ENCODE measurements at places on chromosomes 5 and 9.

DNA sequence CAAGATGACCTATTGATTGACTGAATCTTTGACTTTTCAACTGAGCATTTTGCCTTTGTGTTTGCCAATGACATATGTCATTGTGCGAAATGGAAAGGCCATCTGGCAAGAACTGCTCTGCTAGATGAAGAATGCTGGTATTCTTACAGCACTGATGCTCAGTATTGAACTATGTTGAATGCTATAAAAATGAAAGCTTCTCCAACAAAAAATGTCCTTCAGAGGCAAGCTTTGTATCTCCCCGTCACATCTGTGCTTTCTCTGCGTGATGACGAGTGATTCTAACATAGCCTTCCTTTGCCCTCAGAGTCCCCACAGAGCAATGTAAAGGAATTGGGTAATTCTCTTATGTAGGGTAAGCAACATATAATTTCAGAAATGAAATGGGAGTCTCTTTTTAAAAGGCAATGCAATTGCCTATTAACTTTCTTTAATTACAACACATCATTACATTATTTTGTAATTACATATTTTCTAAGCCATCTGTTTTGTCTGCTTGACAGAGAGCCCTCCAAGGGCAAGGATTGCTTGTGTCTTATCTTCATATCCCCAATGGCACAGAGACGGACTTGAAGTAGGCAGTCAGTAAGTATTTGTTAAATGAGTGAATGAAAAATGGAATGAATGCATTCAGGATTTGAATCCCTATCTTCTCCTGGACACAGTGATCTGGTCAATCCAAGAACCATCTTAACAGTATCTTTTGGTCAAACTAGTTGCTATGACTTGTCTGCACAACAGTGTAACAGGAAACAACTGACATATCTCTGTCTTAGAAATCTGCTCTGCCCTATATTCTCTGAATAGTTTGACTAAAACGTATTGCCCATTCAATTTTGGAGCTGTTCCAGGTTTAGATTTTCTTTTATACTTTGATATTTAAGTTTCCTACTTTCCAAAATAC lies 46.1 kb downstream of the ENC1 start:
- no peak for DNase-seq

- peak; percentile 1 for DNase-seq
These were observed 89.2 kb upstream of the PRLR start for GRCh38 chr5:35319333-35320002.

GRCh38 chr5:123351240-123351639 lies 72.0 kb downstream of the CEP120 start:
- DNase-seq: no peak

GRCh38 chr9:75359638-75360037 lies 271.3 kb downstream of the OSTF1 start:
- no peak for DNase-seq

GRCh38 chr9:132556714-132557113 lies 25.7 kb upstream of the BARHL1 start:
- no peak for DNase-seq

- DNase-seq: no peak
These were observed 225.3 kb upstream of the CLINT1 start for GRCh38 chr5:158084292-158084691.

DNA sequence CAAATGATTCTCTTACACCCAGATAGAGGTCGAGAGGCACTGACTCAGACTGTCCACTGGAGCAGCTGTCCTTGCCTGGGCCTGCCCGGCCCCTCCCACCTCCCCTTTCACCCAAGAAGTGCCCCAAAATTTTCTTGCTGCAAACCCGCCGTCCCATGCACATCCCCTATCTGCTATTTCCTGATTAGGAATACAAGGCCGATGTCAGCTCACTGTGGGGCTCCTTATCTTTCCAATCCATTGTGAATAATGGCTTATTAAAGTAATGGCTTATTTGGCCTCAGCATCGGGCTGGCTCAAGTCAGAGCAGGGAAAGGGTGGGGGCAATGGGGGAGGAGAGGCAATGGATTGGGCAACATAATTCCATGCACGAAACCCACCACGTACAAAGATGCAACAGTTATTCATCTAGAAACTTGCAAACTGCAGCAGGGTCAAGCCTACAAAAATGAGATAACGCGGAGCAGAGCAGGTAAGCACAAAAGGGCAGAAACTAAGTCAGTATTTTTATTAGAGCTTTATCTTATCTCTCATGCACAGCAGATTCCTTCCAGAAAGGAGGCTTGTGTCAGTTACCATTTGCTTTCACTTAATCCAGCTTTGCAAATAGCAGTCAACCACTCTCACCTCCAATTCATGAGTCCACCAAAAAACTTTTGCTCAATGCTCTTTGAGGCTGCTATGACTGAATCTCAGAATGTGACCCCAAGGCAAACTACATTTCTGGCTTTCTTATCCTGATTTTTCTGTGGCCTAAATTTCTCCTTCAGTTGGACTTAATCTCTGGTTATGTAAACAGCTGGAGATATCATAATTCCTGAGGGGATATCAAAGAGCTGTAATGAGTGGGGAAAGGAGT lies 138.2 kb upstream of the OSMR start:
- DNase-seq: no peak

DNA sequence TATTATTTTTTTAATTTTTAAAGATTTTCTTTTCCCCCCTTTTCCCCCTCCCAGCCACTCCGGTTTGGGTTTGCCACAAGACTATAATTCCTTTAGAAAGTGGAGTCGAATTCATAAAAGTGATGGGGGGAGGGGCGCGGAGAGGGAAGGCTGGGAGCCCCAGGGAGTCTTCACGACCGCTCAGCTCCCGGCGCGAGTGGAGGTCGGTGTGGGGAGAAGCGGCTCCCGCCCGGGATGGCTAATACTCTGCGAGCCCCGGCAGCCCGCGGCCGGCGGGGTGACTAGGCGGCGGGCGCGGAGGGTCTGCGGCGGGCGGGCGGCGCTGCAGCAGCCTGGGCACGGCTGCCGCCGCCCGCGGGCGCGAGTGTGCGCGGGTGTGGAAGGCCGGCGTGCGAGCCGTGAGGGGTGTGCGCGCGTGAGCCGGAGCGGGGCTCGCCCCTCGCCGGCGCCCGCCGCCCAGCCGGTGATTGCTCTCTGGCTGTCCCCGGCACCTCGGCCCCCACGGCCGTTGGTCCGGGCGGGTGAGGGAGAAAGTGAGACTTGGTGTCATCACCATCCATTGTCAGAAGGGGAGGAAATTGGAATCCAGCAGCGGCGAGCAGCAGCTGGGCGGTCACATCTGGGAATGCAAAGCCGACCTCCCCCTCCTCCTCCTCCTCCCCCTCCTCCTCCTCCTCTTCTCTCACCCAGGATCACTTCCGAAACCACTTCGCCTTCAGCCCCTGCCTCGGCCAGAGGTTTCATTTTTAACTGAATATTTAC lies at the start of gene PARP8:
PARP8 (plus strand) TSS at position 377 of the 762 bp plus-strand sequence. CDS start 459 bp downstream, outside the sequence.
- peak; percentile 20 for DNase-seq

GRCh38 chr5:126812199-126812570 lies 35.2 kb downstream of the LMNB1 start:
- no peak for DNase-seq

DNA sequence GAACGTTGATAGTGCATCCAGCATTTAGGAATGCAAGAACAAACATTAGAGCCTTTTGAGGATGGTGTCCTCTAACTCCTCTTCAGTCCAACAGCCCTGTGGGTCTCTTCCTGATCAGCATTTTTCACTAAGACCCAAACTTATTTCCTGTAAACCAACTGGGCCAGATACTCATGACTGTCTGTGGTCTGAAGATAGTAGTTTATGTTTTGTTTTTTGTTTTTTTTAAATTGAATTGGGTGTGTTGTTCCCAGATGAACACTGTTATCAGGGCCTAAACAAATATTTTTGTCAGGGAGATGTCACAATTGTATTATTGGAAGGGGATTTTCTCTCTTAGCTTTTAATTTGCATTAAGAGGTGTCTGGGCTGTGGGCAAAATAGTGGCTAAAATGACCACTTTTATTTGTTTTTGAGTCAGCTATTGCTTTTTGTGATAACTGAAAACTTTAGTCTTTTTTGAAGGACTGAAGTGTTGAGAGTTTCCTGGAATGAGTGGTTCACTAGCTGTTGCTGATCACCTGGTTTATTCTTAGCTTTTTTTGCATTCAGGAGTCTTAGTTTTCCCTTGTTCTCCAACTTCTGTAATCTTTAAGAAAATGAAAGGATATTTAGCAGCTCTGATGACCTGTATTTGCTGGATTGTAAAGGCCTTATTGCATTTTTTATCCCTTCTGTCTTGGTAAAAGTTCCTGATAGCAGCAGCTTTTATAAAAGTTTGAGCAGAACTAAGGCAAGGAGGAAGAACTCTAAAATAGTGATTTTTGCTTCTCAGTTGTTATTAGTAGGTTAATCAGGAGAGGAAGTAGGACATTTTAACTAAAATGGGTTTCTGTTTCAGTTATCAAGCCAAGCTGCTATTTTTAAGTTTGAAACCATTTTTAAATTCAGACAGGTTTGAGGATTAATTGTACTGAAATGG lies 5.5 kb downstream of the MAN2A1 start:
- no peak for DNase-seq

DNA sequence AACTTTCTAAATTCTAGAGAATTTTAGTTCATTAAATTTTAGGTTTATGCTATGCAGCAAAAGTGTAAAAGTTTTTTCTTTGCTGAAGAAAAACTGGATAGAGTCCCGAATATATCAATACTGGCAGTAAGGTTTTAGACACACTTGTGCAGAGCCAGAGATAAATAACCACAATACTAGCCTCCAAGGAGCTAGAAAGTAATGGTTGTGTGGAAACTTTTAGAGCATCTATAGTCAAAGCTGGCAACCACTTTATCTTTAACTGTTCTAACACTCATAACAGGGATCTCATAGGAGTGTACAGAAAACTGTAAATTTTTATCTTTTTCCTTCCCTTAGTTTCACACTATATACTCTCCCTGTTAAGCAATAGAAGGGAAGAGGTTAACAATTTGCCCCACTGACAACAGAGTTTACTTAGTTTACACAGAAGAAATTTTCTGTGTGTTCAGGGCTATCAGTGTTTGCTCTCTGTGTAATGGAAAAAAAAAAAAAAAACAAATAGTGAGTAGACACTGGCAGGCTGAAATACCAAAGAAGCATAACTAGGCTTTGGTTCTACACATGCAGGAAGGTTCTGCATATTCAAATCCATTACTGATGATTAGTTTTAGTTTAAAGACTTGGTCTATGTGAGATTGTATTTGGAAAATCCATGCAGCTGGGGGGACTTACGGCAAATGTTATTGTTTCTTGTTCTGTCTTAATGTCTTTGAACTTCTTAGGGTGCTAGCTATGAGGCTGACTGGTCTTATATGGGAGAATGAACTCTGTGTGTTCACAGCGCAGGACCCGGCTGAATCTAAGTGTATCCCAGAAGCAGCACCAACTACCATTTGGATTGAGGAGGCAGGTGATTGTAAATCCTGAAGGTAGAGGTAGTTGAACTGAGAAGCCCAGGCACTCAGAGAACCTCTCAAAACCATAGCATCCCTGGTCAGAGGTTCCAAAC lies 187.6 kb downstream of the PCSK1 start:
- no peak for DNase-seq

DNA sequence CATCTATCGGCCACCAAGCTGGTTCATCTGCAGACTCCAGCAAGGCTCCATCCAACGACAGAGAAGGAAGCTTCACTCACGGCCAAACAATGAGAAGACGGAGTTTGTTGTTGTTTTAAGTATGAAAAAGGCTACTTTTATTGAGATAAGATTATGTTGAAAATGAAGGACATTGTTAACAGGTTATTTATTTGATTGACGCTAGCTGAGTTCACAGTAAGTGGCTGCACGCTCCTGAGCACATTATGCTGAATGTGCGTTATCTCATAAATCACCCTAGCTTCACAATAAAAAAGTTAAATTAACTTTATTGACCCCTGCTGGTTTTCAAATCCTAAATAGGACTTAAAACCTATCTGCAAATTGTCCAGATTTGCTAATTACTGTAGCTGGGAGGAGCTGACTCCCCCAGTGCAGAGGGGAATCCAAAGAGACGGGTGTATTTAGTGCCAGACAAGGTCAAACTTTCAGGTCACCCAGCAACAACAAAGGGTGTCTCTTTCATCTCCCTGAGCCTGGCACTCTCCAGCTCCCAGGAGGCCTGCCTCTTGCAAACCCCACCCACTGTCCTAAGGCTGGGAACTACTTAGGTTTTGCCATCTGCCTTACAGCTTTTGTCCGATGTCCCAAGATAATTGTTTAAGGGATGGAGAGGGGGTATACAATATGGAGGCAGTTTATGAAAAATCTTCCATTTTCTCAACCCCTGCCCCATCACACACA lies 129.2 kb downstream of the ZDHHC21 start:
- no peak for DNase-seq

GRCh38 chr5:158056130-158056825 lies 197.3 kb upstream of the CLINT1 start:
- DNase-seq: no peak

DNA sequence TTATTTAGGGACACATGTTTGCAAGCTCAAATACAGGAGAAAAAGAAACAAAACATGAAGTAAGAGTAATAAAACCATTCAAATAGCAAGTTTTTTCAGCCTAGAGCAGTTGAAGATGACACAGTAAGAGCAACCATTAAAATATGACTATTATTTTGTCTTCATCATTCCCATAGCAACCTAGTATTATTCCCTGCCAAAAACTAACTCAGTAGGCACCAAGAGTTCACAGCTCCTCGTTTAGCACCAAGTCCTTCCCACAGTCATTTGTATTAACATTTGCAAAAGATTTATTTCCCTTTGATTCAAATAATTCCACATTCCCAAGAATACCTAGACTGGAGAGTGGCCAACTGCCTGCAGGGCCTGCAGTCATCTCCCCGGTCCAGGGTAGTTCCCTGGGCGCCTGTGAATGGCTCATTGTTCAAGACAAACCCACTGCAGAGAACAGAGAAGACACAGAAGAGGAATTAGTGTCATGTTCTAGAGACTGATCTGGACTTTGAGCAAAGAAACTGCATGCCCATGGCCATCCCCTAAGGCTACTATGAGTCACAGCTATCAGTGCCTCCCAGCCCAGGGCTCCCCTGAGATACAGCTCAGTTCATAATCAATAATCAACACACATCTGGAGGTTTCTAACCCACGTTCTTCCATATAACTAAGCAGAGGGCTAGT lies 139.1 kb upstream of the MAP3K1 start:
- DNase-seq: no peak

DNA sequence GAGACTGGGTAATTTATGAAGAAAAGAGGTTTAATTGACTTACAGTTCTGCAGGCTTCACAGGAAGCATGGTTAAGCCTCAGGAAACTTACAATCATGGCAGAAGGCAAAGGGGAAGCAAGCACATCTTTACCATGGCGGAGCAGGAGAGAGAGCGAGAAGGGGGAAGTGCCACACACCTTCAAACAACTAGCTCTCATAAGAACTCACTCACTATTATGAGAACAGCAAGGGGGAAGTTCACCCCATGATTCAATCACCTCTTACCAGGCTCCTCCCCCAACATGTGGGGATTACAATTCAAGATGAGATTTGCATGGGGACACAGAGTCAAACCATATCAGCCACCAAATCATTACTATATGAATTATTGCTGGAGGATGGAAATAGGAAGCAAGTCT lies 30.3 kb upstream of the STX17 start:
- DNase-seq: no peak

GRCh38 chr9:79165020-79165780 lies 406.6 kb upstream of the TLE4 start:
- DNase-seq: no peak

- DNase-seq: no peak
These were observed 1.8 kb downstream of the PLAC8L1 start for GRCh38 chr5:146103594-146103993.

- DNase-seq: no peak
These were observed 6.6 kb downstream of the TRIO start for GRCh38 chr5:14149672-14150274.

All from activated naive CD4-positive, alpha-beta T cell (primary cell).